NCI-H187 treated with DMSO at 0.1 percent for 48 hours (cell line): ENCODE measurements at places on chromosomes 13 and 19.

- no peak for DNase-seq
These were observed 9.9 kb downstream of the COL4A1 start for GRCh38 chr13:110297011-110297410.

DNA sequence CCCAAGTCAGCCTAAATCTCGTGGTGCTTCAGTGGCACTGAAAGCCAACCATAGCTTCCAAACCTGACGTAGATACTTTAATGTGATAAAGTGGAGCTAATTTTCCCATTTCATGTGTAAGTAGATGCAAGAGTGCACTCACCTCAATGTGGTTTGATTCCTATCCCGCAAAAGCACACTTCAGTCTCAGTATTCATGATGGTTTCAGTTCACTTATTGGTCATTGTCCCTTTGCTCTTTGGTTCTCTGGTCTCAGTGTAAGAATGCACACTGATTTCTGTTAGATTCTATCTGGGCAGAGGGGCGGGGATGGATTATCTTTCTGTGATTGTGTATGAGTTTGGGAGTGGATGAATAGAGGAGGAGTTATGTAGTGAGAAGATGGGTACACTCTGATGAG is 340.6 kb downstream of the KCNRG start:
- DNase-seq: no peak

- DNase-seq: no peak
These were observed at the start of gene F7 for GRCh38 chr13:113105032-113105920. TSS of gene F7 (plus strand) at chr13:113105791. CDS start at chr13:113105842, 51 bp downstream.

DNA sequence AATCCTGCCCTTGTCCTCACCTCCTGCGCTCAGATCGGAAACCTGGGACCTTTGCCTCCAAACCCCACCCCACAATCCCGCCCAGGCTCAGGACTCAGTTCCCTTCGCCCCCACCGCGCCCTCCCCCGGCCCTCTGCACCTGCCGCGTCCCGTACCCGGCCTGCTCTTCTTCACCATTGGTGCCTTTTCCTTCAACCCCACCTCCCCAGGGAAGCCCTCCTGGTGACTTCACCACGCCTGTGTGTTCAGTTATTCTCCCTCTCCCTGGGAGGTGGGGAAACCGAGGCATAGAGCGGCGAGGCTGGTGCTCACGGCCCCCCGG is 19.3 kb upstream of the TCF3 start:
- no peak for DNase-seq

- no peak for DNase-seq
These were observed 880 bp downstream of the FGF9 start for GRCh38 chr13:21671620-21672286.

GRCh38 chr13:95212983-95213850 is 88.0 kb downstream of the ABCC4 start:
- no peak for DNase-seq

DNA sequence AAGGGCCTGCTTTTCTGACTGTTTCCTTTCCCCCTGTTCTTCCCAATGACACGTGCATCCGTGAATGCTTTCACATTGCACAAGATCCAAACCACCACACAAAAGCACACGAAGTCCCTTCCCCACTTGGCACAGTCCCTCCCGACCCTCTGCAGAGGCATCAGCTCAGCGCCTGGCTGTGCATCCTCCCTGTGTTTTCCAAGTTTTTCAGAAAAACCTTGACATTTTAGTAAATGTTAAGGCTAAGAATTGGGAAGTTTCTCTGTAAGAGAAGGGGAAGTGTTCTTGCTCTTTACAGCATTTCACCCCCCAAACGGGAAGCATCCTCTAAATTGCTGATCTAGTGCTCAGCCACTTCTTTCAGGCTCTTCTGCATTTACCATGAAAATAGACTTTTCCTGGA is 94.5 kb upstream of the TM9SF2 start:
- no peak for DNase-seq

GRCh38 chr19:50377517-50377916 is 1.3 kb downstream of the NR1H2 start:
- no peak for DNase-seq

DNA sequence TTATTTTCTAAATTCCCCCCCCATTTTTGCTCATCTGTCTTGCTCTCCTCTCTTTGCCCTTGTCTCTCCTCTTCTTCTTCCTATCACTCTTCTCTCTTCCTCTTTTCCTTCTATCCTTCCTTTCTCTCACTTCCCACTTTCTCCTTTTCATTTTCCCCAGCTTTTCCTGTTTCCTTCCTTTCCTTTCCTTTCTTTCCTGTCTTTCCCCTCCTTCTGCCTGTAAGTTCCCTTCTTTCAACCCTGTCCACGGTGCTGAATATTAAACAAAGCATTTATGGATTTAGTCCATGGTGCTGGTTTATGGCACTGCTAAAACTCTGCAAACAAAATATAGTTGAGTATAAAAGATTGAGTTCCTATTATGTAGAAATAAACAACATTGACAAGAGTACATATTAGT is 27.6 kb downstream of the SCEL start:
- DNase-seq: no peak

- no peak for DNase-seq
These were observed 1.7 kb downstream of the PNMA8A start for GRCh38 chr19:46469541-46470185.
